Activated CD4-positive, alpha-beta T cell treated with anti-CD3 and anti-CD28 coated beads for 36 hours (primary cell): ENCODE measurements at places on chromosomes 1 and 21.
A peak's percentile ranks its signal among the peaks of the same experiment; 100 is the strongest.

GRCh38 chr21:16044676-16045075, 314.9 kb downstream of the USP25 start:
- DNase-seq = no peak

DNA sequence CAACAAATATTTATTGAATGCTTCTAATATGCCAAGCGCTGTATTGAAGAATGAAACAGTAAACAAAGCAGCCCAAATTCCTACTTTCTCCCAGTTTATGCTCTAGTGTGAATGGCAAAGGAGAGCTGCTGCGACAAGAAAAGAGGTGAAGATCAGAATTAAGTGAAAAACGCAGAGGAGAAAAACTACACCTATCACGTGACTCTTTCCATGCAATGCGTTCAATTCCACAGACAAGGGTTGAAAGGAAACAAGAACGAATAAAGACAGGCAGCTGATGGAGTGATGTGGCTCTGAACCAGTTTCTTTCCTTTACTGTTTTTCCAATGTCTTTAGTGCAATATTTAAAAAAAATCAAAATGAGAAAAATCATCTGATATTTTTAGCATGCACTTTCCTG, 23.6 kb downstream of the MT1HL1 start:
- DNase-seq = no peak

GRCh38 chr1:19199329-19199968, 10.6 kb downstream of the UBR4 start:
- no peak for DNase-seq

DNA sequence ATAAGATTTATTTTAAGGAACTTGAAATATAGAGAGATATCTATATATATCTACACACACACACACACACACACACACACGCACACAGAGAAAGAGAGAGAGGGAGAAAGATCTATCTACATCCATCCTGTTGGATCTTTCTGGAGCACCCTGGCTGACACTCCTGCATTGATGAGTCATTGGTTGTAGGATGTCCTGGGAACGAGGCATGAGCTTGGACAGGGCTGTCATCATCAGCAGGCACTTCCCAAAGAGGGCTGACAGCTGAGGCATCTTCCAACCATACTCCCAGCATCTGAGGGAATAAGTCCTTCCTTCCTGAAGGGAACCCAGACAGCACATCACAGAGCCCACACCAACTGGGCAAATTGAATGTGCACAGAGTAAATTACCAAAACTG, 99.1 kb upstream of the ERG start:
- DNase-seq = no peak

- DNase-seq = peak; percentile 51
These were observed 12.6 kb upstream of the OR6N2 start for GRCh38 chr1:158793604-158794003.

DNA sequence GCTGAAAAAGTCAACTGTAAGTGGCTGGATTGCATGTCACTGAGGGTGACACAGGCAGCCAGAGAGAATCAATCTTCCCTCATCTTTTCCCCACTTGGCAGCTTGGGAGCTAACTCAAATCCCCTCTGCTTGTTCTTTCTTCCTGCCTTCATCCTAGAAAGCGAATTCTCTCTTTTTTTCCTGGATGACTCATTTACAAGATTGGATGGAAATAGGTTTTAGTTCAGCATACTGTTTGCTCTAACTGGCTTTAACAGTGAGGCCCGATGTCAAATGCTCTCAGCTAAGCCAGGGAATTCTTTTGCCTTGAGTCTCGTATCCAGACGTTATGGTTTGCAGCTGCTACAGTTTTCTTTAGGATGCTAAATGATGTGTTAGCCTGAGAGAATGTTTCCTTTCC, 72.7 kb downstream of the HUNK start:
- no peak for DNase-seq

- no peak for DNase-seq
These were observed 926 bp upstream of the DFFA start for GRCh38 chr1:10473145-10473765.

DNA sequence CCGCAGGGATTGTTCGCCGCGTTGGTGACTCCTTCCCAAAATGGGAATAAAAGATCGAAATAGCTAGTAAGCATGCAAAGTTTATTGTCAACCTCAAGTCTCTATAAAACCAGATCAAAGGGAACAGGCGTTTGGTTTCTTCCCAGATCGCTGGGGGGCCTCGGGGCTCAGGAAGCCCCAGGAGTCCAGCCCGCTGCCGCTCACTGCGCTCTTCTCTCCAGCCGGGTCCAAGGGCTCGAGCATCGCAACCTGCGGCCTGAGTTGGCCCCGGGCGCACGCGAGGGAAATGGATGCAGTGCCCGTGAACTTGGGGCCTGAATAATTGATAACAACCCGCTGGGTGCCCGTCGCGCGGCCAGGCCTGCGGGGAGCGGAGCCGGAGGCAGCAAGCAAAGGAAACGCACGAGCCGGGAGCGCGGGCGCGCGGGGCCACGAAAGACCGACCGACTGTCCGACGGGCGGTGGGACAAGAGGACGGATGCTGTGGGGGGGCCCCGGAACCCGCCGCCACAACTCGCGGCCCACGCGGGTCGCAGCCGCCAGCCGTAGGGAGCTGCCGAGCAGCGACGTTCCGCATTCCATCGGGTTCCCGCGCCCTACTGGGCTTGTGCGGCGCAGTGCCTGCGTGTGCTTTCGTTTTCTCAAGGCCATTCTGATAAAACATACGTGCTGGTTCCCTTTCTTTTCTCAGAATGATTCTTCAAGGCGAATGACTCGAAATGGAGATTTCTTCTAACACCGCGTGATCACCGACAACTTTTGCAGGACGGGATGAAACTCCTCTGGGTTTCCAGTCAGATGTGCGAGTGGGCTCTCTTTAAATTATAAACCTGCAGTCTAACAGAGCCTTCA, 14.0 kb upstream of the ALX3 start:
- DNase-seq = peak; percentile 68

GRCh38 chr21:29175408-29176134, 45.1 kb downstream of the MAP3K7CL start:
- no peak for DNase-seq

GRCh38 chr1:29985606-29985945, 737.8 kb downstream of the MATN1 start:
- no peak for DNase-seq

DNA sequence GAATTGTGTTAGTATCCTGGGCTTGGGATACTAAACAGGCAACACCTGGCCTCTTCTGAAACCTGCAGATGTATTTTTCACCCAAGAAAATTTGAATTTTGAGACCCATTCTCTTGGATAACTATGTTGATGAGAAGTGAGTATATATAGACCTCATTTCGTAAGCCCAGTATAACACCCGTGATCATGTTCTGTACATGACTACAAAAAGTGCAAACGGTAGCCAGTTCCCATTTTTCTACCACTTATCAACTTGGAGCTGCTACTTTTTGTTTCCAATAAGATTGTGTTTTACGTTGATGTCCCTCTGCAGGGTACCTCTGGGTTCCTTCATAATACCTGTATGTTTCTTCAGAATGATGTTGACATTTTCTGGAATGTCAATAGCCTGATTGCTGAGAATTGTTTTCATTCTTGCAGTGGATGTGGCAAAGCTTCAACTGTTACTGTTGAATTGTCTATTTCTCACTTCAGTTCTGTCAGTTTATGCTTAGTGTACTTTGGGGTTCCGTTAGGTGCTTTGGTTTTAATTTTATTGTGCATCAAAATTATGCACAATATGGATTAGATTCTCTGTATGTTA, 48.1 kb downstream of the ZFYVE9 start:
- no peak for DNase-seq

DNA sequence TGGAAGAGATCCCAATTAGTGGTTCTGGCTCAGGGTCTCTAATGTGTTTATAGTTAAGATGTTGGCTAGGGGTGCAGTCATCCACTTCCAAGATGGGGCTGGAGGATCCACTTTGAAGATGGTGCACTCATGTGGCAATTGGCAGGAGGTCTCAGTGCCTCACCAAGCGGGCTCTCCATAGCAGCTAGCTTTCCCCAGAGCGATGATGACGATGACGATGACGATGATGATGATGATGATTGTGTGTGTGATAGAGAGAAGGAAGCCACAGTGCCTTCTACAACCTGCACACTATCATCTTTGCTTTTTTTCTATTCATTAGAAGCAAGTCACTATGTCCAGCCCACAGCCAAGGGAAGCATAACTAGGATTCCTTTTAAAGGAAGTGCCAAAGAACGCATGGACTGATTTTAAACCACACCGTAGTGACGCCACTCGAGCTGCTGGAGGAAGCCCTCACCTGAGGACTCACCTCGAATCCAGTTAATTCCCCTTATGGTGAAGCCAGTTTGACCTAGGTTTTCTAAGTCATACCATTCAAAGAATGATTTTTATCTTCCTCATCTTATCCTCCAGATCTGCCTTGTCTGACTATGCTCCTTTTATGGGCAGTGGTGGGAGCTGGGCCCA, 49.4 kb downstream of the SRRM1 start:
- DNase-seq = no peak

DNA sequence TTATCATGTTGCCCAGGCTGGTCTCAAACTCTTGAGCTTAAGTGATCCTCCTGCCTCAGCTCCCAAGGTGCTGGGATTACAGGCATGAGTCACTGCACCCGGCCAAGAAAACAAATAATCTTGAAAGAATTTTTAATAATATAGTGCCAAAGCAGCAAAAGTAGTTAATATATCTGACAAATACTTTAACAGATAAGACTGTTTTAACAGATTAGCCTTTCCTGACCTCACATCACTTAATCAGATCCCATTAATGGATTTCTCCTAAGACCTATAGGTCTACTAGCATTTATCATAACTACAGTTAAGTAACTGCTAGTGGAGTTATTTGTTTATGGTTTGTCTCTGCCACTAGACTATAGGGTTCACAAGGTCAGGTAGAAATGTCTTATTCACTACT, 61.1 kb upstream of the HP1BP3 start:
- DNase-seq = no peak

GRCh38 chr1:85048296-85049064, at the start of gene MCOLN3:
MCOLN3 (minus strand) TSS chr1:85048500; CDS start chr1:85045360, 3,140 bp downstream.
- peak; percentile 62 for DNase-seq

DNA sequence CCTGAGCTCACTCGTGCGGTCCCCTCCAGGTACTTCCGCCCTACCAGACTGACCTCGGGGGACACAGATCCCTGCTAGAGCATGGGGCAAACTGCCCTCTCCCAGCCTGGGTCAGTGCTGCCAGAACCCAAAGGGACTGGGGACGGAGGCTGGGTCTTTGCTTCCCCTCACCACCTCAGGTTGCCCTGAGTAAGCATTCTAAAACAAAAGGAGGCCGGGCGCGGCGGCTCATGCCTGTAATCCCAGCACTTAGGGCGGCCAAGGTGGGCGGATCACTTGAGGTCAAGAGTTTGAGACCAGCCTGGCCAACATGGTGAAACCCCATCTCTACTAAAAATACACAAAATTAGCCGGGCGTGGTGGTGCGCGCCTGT, 108.4 kb downstream of the SPSB1 start:
- no peak for DNase-seq

DNA sequence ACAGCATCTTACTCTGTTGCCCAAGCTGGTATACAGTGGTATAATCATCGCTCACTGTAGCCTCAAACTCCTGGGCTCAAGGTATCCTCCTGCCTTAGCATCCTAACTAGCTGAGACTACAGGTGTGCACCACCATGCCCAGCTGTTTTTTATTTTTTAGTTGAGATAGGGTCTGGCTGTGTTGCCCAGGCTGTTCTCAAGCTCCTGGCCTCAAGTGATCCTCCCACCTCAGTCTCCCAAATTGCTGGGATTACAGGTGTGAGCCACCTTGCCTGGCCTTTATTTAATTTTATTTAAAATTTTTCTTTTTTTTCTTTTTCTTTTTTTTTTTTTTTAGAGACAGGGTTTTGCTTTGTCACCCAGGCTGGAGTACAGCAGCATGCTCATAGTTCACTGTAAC, 9.2 kb downstream of the MAP7D1 start:
- DNase-seq = no peak
